ENCODE measurements at places on chromosomes 1 and 21.

- DNase-seq = no peak
These were observed 33.2 kb upstream of the BTG2 start for GRCh38 chr1:203271962-203272632.

- DNase-seq = no peak
These were observed 193.4 kb downstream of the PRDM2 start for GRCh38 chr1:13893409-13893821.

DNA sequence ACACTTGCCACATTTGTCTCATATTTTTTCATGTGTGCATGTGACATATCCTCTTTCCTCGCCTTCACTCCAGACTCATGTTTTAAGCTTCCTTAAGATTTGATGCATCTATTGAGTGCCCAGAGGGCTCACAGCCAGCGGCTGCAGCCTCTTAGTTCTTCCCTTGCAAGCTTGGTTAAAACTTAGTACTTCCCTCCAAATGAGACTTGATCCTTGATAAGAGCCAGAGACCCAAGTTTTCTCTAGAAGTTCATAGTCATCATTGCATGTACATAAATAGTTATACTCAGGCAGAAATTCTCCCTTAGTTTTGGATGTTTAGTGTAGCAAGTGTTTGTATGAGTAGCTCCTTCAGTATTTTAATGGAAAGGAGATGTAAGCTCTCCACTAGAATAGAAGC is 337.6 kb upstream of the B3GALT2 start:
- DNase-seq = no peak

DNA sequence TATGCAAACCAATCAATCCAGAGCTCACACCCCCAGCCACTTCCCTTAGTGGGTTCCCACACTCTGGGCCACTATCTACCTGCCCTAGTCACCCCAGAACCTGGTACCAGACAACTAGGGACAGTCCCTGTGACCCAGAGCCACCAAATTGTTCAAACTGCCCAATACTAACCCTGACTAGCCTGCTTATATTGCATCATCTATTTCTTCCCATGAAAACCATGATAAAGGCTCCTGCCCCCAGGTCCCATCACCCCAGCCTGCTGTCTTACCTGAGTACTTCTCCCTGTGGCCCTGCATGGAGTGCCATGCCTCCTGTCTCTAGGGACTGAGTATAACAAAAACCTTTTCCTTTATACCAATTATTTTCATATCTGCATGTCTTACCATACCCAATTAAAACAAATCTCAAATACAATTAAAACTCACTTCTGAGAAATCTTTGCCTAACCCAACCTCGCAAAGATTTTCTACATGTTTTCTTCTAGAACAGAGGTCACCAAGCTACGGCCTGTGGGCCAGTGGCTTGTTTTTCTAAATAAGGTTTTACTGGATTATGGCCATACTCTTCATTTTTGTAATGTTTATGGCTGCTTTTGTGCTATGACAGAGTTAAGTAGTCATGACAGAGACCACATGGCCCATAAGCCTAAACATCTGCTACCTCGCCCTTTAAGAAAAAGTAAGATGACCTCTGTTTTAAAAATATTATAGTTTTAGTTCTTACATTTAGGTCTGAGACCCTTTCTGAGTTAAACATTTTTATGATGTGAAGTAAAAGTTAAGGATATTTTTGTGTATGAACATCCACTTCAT is 31.0 kb upstream of the NID1 start:
- DNase-seq = no peak

DNA sequence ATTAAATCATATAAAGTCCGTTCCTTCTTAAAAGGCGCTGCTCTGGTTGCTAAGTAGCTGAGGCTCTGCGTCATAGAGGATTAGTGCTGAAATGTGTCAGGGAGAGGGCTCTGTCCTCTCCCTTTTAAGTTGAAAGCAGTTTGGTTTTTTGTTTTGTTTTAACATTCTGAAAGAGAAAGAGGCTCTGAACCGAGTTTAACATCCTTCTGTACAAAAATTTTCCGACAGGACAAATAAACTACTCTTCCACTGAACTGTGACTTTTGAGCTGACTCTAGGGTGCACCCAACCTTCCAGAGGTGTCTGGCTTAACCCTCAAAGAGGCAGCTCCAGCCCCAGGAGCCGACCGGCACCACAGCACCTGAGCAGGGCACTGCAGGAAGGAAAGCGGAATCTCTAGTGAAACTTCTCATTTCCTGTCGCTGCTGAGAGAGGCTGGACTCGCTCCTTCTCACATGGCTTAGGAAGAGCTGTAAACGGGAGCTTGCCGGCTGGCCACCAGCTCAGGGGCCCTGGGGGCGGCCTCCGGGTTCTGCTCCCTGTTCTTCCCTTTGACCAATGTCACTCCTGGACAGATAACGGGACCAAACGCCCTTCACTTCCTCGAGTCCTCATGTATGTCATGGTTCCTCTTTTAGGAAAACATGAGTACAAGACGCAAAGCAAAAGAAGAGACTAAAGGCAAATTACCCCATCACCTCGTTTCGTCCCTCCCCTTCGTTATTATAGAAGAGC is 1.2 kb downstream of the VAV3 start:
- no peak for DNase-seq

GRCh38 chr21:23016617-23017016 is 2018.4 kb downstream of the NCAM2 start:
- DNase-seq = peak; percentile 0

DNA sequence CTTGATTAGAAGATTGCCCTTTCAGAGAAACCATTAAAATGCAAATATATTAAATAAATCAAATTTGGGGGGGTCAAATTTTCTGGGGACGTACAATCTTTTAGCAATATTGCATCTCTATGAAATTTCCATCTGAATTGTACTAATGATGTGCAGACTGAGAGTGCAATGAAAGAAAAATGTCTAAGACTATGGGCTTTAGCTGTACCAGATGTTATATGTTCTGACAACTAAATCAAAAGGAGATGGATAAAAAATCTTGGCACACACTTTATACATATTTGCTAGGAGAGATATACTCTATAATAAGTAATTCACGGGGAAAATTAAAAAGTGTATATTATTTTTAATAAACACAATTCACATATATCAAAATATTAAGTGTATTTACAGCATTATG is 13.0 kb upstream of the PLPPR5 start:
- DNase-seq = no peak

DNA sequence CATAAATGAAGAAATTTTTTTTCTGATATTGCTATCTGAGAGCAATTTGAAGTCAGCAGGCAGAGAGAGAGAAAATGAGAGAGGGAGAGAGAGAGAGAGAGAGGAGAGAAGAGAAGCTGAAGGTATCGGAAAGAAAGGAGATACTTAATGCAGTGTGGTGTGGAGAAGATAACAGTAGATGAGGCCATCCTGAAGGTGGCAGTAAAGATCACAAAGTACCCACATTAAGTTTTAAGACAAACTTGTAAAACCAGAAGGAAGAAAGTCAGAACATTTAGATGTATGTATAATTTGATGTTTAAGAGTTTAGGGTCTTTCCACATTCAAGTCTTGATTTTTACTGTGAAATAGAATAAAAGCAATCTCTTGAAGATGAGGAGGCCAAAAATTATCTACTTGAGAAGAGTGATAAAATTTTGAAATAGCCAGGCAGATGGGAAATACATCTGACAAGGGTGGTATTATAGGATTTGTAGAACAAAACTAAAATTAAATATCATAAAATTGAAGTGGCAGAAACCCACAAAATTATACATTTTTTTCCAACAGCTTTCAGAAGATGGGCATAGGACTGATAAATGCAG is 1753.4 kb downstream of the MRPL39 start:
- peak; percentile 1 for DNase-seq

- DNase-seq = no peak
These were observed 782.2 kb upstream of the NCAM2 start for GRCh38 chr21:20215959-20216358.

DNA sequence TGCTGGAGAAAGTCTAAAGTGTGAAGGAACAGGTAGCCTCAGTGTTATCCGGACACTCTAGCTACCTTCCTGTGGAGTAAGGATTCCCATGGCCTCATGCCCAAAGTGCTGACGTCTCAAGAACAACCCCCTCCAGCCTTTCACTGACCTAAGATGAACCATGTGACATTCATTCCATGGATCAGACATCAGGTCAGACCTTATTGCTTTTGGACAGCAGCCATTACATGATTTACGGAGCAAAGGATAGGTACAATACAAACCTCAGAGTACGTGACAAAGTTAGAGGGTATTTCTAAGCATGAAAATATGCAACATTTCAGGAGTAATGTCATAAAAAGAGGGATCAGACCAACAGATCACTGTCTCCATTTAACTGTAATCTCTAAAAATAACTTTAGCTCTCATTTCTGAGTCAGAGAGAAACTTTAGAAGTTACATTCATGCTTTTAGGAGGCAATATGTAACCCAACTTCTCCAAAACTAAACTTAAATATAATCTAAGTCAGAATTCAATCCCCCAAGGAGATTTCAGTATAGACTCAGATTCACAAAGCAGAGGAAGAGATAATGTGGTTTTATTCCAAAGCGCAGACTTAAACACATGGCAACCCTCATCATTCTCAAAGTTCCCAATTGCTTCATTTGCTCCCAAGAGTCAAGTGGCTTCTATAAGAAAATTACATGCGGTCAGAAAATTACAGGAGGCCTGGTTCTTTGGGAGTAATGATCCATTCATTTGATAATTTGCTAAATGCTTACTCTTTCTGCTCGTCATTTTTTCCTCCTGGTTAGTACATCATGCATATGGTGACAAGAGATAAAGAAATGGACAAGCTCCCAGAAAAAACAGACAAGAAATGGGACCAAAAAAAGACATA is 280.4 kb downstream of the SETD4 start:
- DNase-seq = no peak

DNA sequence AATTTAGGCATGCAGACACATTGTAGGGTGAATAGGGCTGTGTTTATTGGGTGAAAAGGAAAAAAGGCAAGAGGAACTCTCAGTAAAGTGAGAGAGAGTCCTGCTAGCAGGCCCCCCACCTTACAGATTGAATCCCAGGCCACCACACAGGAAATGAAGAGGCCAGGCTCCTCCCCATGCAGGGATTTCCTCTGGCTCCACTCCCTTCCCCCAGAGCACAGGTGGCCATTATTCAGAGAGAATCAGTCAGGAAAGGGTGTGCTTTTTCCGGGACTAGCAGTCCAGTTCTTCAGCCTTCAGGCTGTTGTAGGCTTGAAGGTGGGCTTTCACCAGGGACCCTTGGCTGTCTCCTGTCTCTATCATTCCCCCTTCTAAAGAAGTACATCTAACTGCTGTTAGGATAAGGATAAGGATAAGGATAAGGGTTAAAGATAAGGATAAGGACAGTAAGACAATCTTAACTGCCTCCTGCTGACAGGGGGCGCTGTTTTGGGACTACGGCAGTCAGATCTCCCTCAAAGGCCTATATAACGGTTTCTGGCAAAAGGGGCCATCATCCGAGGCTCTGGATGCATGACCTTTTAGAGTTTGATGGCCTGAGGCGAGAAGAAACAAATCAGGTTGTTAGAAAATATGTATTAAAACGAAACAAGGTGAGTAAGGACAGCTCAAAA is 26.3 kb downstream of the ZNF648 start:
- no peak for DNase-seq

DNA sequence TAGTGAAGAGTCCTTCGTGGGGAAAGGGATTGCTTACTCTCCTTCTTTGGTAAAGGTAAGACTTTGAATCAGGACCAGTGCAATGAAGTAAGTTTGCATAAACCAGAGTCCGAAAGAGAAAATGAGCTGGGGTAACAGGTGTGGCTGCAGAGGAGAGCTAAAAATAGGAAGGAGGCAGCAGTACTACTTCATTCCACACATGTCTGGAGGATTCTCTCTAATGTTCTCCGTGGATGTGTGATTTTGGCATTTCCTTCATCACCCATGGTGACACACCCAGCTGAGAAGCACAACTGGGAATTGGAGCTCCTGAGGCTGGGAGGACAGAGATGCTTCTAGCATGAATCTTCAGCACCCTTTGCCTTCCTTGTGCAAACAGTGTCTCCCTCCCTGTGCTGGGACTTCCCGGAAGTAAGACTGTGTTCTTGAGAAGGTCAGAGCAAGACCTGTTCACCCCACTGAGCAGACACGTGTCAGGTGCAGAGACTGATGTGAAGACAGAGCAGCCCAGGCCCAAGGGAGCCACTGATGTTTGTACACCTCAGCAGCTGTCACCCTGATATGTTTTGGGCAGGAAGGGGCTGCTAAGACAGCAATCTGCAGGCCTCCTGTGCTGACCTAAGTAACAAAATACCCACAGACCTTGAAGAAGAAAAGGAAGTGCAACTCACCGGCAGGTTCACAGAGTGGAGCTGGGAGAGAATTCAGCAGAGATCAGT is 13.3 kb downstream of the FCRL1 start:
- no peak for DNase-seq

- no peak for DNase-seq
These were observed 7.3 kb downstream of the CD244 start for GRCh38 chr1:160855181-160855981.

DNA sequence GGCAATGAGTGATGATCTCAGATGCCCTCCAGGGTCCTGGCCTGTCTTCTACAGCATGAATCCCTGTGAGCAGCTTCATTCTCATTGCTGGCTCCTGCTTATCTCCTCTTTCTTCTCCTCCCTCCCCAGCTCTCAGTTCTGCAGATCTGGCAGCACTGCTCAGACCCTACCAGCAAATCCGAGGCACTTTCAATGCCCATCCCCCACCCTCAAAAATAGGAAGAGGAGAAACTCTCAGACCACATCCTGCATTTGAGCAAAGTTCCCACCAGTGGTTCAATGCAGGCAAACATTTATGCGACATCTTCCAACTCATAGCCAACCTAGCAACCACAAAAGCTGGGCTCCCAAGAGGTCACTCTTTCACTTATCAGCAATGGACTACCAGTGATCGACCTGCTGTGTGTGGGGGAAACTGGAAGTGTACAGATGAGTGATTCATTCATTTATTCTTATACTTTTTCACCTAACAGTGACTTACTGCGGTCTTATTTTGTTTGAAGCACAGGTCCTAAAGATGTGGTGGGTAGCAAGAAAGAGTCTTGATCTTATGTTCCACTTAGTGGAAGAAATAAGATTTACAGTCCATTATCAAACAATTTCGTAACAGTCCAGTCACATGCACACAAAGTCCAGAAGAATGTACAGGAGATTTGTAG is 5.8 kb upstream of the CHI3L2 start:
- DNase-seq = no peak

DNA sequence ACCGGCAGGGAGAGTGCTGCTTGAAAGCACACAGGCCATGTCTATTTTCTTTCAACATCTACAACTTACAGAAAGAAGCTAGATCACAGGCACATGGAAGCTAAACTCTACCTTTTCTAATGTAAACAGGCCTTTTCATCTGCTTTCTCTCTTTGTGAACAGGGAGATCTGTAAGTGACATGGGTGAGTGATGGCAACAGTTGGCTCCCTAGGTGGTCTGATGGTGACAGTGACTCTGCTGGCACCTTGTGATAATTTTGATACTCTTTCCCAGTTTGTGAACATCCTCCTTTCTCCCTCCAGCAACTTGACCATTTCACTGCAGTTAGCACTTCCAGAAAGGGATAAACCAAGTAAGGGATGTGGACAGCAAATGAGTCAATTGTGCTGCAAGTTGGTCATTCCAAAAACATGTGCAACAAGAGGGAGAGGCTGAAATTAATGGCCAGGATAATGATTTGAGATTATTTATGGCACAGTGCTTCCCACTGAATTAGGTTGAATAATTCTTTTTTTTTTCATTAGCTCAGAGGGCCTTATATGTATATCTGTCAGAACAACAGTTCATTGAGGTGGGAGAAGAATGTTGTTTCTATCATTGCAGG is 89.5 kb downstream of the XCL2 start:
- DNase-seq = no peak

Measured in A549 (cell line).